ENCODE measurements at places on chromosomes 5 and 9.

DNA sequence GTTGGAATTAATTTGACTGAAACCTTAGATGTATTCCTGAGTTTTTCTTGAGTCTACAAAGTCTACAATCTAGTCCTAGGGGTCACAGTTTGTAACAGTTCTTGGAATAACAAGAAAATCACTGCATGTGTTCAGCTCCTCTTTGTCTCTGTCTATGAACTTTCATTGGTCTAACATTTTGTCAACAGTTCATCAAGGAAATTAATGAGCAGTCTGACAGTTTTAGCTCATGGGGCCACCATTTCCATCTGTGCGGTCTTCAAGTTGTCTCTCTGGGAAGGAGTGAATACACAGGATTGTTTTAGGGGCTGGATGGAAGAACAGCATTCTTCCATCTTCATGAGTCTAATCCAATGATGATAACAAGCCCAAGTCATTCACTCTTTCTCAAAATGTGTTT, 276.4 kb downstream of the TMEM167A start:
- DNase-seq = no peak

GRCh38 chr5:175895686-175896102, 24.3 kb downstream of the CPLX2 start:
- DNase-seq = no peak

DNA sequence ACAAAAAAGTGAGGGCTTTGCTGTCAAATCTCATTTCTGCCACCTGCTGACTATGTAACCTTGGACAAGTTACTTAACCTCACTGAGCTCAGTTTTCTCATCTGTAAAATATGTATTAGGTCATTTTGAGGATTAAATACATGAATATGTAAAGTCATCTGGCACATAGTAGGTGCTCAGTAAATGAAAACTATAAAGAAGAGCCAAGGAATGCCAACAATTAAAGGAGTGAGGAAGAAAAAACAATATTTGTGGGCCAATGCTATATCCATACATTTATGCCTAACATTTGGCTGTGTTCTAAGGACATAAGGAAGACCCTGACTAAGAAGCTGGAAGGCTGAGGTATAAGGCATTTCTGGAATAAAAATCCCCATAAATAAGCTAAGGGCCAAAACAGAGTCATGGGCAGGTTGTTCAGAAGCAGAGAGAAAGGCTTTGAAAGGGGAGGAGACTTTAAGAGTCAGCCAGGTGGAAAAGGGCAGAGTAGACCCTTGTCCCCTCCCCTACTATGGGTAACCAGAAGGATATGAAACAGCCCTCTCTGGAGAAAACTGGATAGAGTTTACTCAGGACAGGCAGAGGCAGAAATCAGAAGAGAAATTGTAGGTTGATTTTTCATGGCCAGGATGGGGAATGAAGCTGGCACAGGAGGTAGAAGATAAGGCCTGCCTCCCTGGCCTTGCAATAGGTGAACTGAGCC, 47.6 kb upstream of the SIL1 start:
- DNase-seq = no peak

DNA sequence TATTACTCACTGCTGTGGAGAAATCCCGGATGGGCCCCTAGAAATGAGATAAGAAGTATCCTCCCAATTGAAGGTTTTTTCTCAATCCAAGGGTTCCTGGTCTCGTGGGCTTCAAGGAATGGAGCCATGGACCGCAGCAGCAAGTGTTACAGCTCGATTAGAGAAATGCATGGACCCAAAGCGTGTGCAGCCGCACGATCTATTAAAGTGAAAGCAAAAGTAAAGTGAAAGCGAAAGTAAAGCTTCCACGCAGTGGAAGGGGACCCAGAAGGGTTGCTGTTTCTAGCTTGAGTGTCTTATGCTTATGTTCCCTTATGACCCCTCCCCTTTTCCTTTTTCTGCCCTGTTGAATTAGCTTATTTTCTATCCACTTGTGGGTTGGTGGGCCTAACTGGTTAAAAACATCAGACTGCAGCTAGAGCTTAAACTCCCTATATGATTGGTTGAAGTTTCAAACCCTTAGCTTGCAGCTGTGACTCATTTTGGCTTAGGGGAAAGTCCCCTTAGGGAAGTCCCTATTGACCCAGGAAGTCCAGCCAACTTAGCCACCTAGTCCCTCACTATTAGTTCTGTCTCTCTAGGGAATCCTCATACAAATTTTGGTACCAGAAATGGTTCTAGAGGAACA, 1111.8 kb downstream of the TAF11L14 start:
- no peak for DNase-seq

GRCh38 chr9:95557142-95557541, 40.4 kb upstream of the PTCH1 start:
- DNase-seq = no peak

DNA sequence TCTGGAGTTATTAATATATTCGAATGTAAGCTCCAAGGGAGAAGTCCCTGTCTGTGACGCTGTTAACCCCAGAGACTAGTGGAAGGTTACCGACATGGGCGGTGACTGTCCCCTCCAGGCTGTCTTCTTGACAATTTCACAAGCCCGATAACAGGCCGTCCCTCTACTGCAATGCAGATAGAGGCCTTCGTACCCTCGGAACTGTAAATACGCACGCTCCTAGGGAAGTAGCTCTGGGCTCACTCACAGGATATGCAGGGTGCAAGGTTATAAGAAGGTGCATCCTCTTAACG, 680 bp upstream of the RFK start:
- DNase-seq = peak; percentile 79

Data from sigmoid colon (tissue), 7 donors.